ENCODE measurements at places on chromosomes 3 and 15.

GRCh38 chr3:43704697-43705096 lies 14.0 kb downstream of the ABHD5 start:
- no peak for DNase-seq

GRCh38 chr3:140595295-140595694 lies 82.6 kb upstream of the TRIM42 start:
- no peak for DNase-seq

DNA sequence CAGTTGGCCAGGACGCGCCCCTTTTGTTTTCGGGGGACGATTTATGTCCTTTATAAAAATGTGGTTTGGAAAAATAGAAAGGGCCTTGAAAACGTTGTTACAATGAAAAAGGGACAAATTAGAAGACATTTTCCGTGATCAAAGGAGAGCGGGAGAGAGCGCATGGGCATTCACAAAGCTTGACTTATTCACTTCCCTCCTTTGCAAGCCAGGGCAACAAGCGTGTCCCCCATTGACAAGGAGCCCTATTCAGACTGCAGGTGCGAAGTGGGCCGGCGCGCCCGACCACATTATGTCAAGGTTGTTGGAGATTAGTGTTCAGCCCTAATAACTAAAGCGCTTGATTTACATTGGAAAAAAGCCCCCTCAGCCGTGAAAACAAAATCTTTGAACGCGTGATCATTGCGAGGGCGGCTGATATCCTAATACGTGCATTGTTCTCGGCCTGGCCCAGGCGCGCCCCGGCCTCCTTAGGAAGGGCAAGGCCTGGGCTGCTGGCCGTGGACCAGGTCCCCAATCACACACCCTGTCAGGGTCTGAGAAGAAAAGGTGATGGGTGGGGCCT lies 25.9 kb downstream of the ZIC4 start:
- no peak for DNase-seq

DNA sequence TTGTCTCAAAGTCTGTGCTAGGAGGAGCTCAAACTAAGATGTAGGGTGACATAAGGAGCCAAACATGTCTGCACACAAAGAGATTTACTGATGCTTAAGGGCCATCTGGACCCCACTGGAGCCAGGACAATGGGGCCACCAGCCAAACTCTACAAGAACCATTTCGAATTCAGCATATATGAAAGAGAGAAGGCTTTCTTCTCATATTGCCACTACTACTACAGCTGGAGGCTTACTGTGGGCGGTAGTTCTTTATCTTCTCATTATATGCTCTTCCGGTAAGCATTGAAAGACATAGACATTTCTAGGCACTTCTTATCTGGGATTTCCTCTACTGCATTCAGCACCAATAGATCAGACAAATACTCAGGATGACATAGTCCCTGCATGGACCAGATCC lies 404.4 kb upstream of the PROK2 start:
- no peak for DNase-seq

DNA sequence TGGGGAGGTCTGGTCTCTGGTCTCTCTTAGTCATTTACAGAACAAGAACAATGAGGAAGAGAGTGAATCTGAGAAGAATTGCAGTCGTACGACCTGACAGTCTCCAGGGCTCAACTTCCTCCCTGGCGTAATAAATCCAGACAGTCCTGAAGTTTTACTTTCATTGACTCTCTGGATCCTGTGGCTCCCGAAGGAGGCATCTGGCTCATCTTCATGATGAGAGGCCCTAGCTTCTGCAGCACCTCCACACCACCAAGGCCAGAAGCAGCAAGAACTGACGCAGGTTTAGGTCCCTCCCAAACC lies 11.8 kb upstream of the CYFIP1 start:
- no peak for DNase-seq

- DNase-seq = no peak
Observed at GRCh38 chr15:62803856-62804400, 238.6 kb upstream of the TPM1 start.

GRCh38 chr15:38680775-38681174 lies 116.2 kb upstream of the RASGRP1 start:
- DNase-seq = no peak

DNA sequence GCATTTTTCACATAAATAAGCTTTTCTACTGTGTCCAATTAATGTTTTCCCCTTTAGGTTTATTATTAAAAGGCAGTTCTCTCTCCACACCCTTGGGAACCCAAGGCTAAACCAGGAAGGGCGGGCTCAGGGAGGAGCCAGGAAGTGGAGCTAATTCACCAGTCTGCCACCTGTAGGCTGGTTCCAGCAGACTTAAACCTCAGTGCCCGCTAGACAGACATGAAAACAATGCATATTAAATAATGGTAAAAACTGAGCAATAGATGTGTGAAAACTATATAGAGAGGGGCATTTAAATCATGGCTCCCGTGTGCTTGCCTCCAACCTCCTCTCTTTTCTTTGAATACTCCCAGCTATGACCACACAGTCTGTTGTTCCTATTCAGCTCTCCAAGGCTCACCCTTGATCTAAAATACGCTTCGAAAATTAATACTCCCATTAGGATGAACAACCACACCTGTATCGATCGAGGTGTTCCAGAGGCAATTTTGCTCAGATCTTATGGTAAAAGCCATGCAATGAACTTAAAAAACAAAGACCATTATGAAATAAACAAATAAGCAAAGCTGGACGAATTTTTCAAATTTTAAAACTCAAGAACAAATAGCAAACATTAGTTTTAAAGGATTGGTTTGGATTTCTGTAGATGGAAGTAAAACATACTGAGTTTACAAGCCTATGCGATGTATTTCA lies 253.3 kb downstream of the TJP1 start:
- no peak for DNase-seq

GRCh38 chr3:28050885-28051284 lies 190.5 kb upstream of the CMC1 start:
- DNase-seq = no peak

- DNase-seq = no peak
Observed at GRCh38 chr3:27616031-27616430, 106.1 kb downstream of the EOMES start.

- no peak for DNase-seq
Observed at GRCh38 chr15:59011262-59011952, 23.9 kb downstream of the RNF111 start.

DNA sequence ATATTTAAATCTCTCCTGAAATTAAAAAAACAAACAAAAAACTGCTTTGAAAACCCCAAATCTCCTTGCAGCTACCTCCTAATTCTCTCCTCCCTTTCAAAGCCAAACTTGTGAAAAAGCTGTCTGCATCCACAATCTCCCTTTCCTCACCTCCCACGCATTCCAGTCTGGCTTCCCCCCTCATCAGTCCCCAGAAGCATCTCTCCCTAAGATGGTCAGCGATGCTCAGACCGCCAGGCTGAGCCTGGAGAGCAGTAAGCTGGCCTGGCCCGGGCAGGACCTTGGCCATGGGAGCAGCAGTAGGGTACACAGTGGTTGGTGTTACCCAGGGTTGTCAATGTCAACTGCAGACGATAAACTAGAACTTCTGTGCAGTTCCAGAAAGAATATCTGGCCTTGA lies 32.9 kb upstream of the BLM start:
- peak; percentile 24 for DNase-seq

GRCh38 chr3:185042312-185043050 lies 110.4 kb downstream of the C3orf70 start:
- no peak for DNase-seq

GRCh38 chr3:108099244-108099643 lies 8.4 kb upstream of the CD47 start:
- DNase-seq = no peak

DNA sequence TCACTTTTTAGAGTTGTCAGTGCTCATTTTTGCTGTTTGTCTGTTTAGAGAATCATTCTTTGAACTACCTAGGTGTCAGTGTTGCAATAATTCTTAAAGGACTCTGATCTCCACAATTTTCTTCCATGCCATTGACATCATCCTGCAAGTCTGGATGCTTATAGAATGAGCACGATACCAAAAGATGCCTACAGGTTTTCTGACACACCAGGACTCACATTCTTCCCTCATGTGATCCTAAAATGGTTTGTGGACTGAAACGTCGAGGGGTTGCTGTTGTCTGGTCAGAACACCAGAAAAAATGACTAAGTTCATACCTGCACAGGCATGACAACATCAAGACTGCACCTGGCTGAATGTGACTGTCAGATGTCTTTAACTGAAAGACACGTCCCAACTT lies 95.9 kb downstream of the SEMA5B start:
- DNase-seq = no peak

DNA sequence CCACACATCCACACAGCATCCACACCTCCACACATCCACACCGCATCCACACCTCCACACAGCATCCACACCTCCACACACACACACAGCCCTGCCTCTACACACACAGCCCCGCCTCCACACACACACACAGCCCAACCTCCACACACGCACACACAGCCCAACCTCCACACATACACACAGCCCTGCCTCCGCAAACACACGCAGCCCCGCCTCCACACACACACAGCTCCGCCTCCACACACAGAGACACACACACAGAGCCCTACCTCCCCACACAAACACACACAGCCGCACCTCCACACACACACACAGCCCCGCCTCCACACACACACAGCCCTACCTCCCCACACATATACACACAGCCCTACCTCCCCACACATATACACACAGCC lies 4.7 kb downstream of the MESP1 start:
- DNase-seq = no peak

GRCh38 chr15:79436037-79436780 lies 4.1 kb downstream of the MINAR1 start:
- DNase-seq = no peak

DNA sequence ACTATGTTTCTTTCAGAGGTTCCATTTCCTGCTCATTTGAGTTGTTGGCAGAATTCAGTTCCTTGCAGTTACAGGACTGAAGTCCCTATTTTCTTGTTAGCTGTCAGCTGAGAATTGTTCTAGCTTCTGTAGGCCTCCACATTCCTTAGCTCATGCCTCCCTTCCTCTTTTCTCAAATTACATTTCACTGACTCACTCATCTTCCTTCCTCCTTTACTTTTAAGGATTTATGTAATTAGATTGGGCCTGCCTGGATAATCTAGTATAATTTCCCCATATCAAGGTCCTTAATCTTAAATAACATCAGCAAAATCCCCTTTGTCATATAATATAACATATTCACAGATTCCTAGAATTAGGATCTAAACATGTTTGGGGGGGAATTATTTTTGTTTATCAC lies 40.6 kb upstream of the RBMS3 start:
- DNase-seq = no peak

DNA sequence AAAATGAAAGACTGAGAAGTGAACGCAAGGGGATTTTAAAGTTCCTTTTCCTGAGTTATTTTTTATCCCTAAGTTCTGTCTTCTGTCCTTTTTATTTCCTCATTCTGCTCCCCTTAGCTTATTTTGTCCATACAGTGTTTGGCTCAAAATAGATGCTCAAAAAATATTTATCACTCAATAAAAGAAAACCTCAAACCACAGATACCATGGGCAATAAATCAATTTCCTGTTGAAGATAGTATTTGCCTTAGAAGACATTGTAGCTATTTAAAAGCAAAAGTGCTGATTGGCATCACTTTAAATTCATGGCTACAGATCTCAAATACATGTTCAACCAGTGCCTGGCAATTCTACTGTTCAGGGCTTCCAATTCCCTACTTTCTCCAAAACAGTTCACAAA lies 316.5 kb upstream of the ADAMTS9 start:
- no peak for DNase-seq

GRCh38 chr3:44960387-44961026 lies 15.5 kb downstream of the ZDHHC3 start:
- no peak for DNase-seq

DNA sequence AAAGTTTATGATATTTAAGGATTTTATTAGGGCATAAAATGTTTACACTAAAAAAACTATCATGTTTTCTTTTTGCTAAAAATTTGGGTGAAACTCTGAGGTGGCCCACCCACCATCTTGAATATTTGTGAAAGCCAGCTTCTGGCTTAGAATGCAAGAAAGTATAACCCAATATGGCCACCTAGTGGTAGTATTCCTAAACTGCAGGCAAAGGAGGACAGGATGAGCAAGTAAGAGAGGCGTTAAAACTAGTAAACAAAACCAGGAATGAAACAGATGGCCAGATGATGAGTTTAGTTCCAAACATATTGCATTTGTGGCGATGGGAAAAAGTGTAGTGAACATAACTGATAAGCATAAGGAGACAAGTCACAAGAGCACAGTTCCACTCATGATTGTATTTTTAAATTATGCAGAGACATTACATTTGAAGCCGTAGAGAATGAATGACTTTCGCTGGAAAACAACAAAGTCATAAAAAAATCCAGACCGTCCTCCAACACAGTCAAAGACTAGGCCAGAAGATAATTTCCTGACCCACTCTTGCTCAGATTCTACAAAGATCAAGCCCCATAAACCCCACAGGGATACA lies 103.3 kb upstream of the PRTG start:
- peak; percentile 84 for DNase-seq

DNA sequence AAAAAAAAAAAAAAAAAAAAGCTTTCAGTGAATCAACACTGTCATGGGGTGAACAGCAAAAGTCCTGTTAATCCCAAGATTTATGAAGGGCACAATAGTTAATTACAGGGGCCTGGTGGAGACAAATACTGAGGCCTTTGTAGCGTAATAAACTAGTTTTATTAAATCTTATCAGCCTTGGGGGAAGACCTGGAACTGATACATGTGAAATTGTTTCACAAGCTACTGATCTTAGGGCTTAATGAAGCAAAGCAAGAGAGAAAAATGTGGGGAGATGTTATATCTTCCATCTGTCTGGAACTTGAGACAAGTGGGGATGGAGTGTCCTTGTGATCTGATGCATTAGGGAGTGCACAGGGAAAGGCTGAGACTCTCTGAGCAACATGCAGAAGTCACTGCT lies 47.9 kb upstream of the OSBPL11 start:
- peak; percentile 65 for DNase-seq

GRCh38 chr3:5192571-5193365 lies 5.3 kb downstream of the EDEM1 start:
- DNase-seq = no peak

DNA sequence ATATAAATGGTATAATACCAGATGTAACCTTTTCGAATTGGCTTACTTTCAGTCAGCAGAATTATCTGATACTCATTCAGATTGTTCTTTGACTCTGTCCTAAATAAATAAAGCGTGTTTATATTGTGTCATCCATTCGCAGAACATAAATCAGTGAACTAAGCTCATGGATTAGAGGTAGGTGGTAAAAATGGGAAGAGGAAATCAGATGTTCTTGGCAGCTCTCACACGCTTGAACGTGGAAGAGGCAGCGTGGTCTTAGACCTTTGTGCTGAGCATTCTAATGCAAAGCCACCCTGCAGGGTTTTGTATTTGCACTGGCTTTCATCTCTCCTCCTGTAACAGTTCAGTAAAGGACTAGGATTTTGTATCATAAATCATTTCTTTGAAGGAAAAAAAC lies 441.4 kb downstream of the GABRG3 start:
- DNase-seq = no peak

- DNase-seq = no peak
Observed at GRCh38 chr3:10108091-10108490, at the start of gene FANCD2OS. Gene FANCD2OS (minus strand): TSS chr3:10108255. CDS start chr3:10104774, 3,481 bp downstream.

DNA sequence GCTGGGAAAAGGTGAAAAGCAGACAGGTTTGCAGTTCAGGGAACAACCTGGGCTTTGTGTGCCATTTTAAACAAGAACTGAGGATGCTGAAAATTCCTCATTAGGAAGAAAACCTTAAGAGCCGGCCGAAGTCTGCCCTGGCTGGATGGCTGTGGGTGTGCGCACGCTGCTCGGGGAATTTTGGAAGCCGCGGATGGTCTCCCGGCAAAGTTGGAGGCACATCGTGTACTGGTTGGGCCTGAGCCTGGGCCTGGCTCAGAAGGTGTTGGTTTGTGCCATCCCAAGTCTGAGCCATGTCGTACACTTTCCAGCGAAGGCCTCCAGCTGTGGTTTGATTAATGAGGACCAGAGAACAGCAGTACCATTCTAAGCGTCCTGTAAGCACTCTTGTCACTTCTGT lies 188.2 kb downstream of the ATP10A start:
- no peak for DNase-seq

Measured in left kidney (tissue), 8 donors.